Esophagus squamous epithelium (tissue), 5 donors: ENCODE measurements at places on chromosomes 2 and 18.

DNA sequence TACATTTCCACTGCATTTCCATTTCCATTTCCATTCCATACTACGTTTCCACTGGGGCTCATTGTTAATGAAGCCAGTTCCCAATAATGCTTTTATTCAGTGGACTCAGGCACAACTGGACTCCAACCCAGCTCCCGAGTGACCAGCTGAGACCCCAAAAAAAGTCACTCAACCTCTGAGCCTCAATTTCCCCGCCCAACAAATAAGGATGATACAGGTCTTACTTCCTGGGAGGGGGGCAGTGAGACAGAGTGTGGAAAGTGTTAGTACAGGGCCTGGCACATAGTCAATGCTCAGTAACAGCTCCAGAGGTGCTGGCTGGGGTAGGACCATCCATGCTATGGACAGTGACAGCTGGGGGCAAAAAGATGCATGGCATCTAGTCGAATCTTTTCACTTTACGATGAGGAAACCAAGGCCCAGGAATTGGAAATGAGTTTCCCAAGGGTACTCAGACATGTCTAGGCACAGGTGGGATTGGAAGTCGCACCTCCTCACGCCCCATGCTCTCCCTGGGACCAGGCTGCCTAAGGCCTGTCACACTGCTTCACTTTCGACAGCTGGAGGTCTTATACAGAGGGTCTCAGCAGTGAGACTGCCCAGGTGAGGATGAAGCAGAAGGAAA, 226.5 kb downstream of the ANAPC1 start:
- DNase-seq = no peak

- DNase-seq = no peak
Measured at GRCh38 chr2:97801028-97801427, 87.7 kb downstream of the ZAP70 start.

DNA sequence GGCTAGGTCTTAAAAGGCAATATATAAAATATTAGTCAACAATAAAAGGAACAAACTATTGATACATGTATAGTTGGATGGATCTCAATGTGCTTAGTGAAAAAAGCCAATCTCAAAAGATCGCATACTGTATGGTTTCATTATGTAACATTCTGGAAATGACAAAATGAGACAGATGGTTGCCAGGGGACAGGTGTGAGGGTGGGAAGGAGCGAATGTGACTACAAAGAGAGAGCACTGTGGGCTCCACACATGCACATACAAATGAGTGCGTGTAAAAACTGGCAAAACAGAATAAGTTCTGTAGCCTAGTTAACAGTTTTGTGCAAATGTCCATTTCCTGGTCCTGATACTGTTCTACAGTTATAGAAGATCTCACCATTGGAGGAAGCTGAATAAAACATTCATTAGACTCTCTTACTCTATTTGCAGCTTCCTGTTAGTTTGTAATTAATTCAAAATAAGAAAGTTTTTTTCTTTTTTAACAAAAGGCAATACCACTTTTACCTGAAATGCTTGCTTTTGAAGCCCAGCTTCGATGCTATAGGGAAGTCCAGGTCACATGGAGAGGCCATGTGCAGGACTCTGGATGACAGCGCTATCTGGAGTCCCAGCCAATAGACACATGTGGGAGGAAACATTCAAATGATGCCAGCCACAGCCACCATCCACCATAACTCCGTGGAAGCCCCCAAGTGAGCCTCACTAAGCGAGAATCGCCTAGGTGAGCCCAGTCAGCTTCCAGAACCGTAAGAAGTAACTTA, 21.0 kb upstream of the C2orf80 start:
- DNase-seq = no peak

- no peak for DNase-seq
Measured at GRCh38 chr2:8379549-8379948, 302.3 kb upstream of the ID2 start.

GRCh38 chr2:96811917-96812316, 4.2 kb upstream of the CNNM3 start:
- DNase-seq = no peak

DNA sequence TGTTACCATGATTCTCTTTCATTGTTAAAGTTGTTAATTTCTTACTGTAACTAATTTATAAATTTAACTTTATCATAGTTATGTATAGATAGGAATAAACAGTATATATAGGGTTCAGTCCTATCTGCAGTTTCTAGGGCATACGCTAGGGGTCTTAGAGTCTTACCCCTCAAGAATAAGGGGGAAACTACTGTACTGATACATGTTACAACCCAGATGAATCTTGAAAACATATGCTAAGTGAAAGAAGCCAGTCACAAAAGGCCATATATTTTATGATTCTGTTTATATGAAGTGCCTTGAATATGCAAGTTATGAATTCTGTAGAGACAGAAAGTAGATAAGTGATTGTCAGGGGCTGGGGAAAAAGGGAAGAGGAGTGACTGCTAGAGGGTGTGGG, 52.4 kb downstream of the RTN4 start:
- DNase-seq = no peak
